CD4-positive, alpha-beta memory T cell (primary cell): ENCODE measurements at places on chromosomes 16 and 17.

GRCh38 chr16:86843812-86844211, 265.5 kb downstream of the FOXL1 start:
- DNase-seq = no peak

- no peak for DNase-seq
Observed at GRCh38 chr16:2905988-2906387, 5.7 kb upstream of the FLYWCH1 start.

GRCh38 chr16:24717411-24717810, 12.0 kb upstream of the TNRC6A start:
- DNase-seq = no peak

- DNase-seq = no peak
Observed at GRCh38 chr17:16463358-16464302, 28.4 kb downstream of the LRRC75A start.
